ENCODE measurements at places on chromosomes 1 and 21.

GRCh38 chr21:27078915-27079314 is 112.0 kb upstream of the ADAMTS5 start:
- peak; percentile 8 for DNase-seq

DNA sequence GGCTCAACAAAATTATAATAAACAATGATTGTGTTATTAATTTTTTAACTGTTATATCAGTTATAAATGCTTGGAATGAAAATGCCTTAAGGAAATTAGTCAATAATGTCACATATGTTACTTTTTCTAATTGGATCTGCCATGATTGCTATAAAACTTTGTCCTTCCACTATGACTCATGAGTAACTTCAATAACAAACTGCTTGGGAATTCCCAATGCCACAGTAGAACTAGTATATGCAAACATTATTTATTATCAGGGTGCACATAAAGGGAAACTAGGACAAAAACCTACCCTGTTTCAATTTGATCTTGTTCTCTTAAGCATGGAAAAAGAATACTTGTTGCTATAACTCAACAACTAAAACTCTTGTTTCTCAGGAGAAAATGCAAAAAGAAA is 59.1 kb upstream of the PDC start:
- no peak for DNase-seq

DNA sequence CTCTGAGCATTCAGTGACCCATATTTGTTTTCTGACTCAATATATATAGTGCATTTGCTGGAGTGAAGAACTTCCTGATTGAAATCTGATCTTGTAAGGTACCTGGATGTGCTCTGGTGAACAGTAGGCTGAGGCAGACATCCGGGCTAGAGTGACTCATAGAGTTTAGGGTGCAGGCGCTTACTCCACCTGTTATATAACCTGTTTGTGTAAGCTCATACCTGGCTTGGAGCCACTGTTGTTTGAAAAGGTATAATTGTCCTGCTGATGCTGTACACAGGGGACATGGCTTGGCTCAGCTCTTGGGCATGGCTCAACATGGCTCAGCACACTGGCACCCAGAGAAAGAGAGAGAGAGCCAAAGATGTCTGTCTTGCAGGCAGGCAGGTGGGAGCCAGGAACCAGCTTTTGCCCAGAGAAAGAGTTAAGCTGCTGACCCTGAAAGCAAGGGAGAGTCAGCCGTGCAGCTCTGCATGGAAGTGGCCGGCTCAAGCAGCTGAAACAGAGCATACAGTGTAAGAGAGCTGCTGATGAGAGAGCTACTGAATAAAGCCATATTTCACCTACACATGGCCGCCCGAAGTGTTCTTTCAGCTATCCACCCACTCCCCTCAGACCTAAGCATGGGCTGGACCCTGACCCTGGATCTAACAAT is 43.2 kb downstream of the GJA5 start:
- DNase-seq, result no peak

GRCh38 chr1:15736892-15737261 is 819 bp downstream of the SLC25A34 start:
- no peak for DNase-seq

DNA sequence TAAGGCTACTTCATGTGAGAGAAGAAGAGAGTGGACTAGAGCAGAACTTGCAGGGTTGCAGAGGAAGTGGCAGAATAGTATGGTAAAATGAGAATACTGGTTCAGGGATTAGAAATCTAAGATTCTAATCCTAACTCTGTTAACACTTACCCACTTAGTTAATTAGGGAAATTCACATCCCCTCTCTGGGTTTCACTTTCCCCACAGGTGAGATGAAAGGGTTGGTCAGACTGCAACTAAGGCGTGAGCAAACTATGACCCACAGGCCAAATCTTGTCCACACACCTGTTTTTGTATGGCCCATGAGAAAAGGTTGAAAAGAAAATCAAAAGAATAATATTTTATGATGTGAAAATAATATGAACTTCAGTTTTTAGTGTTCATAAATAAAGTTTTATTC is 117.5 kb downstream of the MACF1 start:
- no peak for DNase-seq

DNA sequence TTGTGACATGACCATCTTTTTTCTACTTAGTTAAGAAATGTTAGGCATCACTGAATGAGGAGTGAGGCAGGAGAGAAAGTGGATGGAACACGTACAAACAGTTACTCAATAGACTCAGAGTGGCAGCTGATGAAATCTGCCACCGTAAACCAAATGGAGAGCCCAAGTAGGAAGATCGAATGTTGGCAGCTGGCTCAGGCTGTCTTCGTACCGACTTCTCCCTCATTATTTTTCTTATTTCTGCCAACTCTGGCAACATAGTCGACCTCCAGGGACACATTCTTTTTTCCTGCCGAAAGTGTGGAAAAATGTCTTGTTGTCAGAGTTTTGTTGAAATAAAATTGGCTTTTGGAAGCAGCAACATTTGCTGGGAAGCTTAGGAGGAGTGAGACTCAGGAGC is 143.3 kb downstream of the GREM2 start:
- no peak for DNase-seq

GRCh38 chr1:192809307-192810252 is 741 bp downstream of the RGS2 start:
- peak; percentile 61 for DNase-seq

Data from neural progenitor cell (in vitro differentiated cells).